A549 treated with CORT108297 at 1 μM for 4 hours (cell line): ENCODE measurements at places on chromosomes 12 and 14. TPM values are rescaled to one million over a fixed set of nuclear protein-coding genes. Genes with fewer than 3 reads are reported as not detected.

RAB2B gene
- 11.2 to 21.1 TPM (median 13.8 TPM) in 5 replicates for total RNA-seq

DHRS1 gene
- total RNA-seq, result 11.3 to 14.7 TPM (median 12.9 TPM) in 5 replicates

ASB2 gene
- 1.3 to 3.5 TPM (median 1.8 TPM) in 5 replicates for total RNA-seq

NELL2 gene
- total RNA-seq, result 0.22 TPM in 1 of 5 replicates, not detected in the others

NGB gene
- total RNA-seq, result not detected in 5 replicates

SERPINA3 gene
- 6.6 to 11.2 TPM (median 9.0 TPM) in 5 replicates for total RNA-seq

ARMH4 gene
- total RNA-seq, result 0.55 to 0.84 TPM (median 0.69 TPM) in 5 replicates

BDKRB2 gene
- total RNA-seq, result 1.9 to 3.3 TPM (median 2.9 TPM) in 5 replicates

ZDHHC22 gene
- 0.20 to 0.46 TPM (median 0.34 TPM) in 5 replicates for total RNA-seq

RIMBP2 gene
- 0.08 to 0.09 TPM in 2 of 5 replicates, not detected in the others for total RNA-seq

PLA2G1B gene
- total RNA-seq, result 0.24 TPM in 1 of 5 replicates, not detected in the others

RTN1 gene
- 0.02 to 0.06 TPM in 2 of 5 replicates, not detected in the others for total RNA-seq

RAD9B gene
- total RNA-seq, result 0.15 to 0.38 TPM (median 0.17 TPM) in 5 replicates

CDKN1B gene
- 17.6 to 22.4 TPM (median 19.6 TPM) in 5 replicates for total RNA-seq

OR4K13 gene
- total RNA-seq, result not detected in 5 replicates

TC2N gene
- 0.54 to 0.70 TPM (median 0.64 TPM) in 5 replicates for total RNA-seq

KLRB1 gene
- total RNA-seq, result not detected in 5 replicates

GLIPR1 gene
- 22.6 to 34.4 TPM (median 29.3 TPM) in 5 replicates for total RNA-seq

TMEM132C gene
- total RNA-seq, result not detected in 5 replicates

PTPRB gene
- total RNA-seq, result 0.54 to 1.2 TPM (median 0.78 TPM) in 5 replicates

MAP3K9 gene
- 3.6 to 5.6 TPM (median 4.8 TPM) in 5 replicates for total RNA-seq
